ENCODE measurements at places on chromosomes 4 and X.

DNA sequence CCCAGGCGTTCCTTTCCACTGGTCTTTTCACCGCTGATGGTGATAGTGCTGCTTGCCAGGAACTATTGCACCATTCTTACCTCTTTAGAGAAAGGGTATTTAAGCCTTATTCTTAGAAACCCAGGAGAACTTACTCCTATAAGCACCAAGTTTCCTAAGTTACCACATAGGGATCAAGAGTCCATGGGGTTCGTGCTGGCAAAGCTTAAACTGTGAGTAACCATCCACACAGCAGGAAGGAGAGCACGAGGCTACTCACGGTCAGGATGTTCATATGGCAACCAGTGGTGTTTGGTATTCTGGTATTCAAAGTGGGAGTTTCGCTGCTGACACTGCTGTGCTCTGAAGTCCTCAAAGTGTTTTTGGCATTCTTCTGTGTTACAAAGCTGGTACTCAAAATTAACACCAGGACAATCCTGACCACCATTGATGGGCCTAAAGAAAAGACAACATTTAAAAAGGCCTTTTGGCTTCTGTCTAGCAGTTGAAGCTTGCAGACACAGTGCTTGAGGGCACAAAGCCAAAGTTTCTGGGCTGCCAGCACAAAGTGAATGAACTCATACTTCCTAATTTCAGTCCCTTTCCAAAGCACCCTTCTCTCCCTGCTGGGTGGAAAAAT lies 256.9 kb downstream of the ADAMTS3 start:
- peak overlapping the region; percentile 88 for H3K27ac ChIP-seq
- peak; percentile 85 for DNase-seq
- no peaks in the 10 kb centered on the region for H3K27me3 ChIP-seq
- H3K4me3 ChIP-seq = no peak overlapping the region
- no peaks in the 10 kb centered on the region for H3K36me3 ChIP-seq
- peaks cover 3% of the 10 kb centered on the region for H3K4me1 ChIP-seq

DNA sequence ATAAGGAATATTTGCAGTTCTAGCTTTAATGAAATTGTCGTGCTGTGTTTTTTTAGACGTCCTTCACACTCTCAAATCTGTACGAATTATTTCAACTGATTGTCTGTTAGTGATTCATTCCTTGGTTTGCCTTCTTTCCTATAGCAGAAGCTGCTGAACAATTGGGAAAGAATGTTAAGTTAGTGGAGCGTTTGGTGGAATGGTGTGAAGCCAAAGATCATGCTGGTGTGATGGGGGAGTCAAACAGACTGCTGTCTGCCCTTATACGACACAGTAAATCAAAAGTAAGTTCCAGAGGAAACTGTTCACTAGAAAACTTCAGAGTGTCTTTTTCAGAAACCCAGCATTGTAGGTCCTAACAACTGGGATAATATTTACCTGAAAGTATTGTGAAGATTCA lies 159.9 kb downstream of the RAP1GDS1 start:
- H3K27ac ChIP-seq = no peak overlapping the region
- H3K4me3 ChIP-seq = no peak overlapping the region
- no peak for DNase-seq
- peaks cover 2% of the 10 kb centered on the region for H3K36me3 ChIP-seq
- no peaks in the 10 kb centered on the region for H3K27me3 ChIP-seq

- no peaks in the 10 kb centered on the region for H3K36me3 ChIP-seq
- H3K27me3 ChIP-seq = no peaks in the 10 kb centered on the region
- H3K4me1 ChIP-seq = peaks cover 3% of the 10 kb centered on the region
- DNase-seq = no peak
These were observed 68.0 kb upstream of the MAP9 start for GRCh38 chr4:155444721-155445120.

DNA sequence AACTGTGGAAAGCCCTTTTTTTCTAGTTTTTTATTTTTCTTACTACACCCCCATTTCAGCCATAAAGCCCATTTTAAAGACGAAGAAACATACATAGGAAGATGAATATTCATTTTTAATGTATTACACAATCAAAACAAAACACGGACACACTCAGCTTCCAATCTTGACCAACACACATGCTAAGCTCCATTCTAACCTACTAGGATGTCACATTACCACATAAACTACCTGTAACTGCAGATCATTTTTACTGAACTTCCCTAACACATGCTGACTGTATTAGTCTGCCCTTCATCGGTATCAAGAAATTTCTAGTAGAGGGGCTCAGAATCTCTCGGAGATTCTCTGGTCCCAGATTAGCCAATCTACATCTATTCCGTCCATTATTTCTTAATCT lies 1.8 kb downstream of the CCNI start:
- no peaks in the 10 kb centered on the region for H3K4me1 ChIP-seq
- H3K36me3 ChIP-seq = no peaks in the 10 kb centered on the region
- no peak for DNase-seq
- H3K4me3 ChIP-seq = peak overlapping the region; percentile 36

Measured in aorta (tissue), 5 donors.